Activated T-helper 2 cell treated with anti-CD3 and anti-CD28 coated beads, Interferon-gamma antibody, Interleukin-2, Interleukin-4, amounts not matched to agents 10 μg/mL and 5 μg/mL and 100 μg/mL, durations not matched to agents 14 hours and 24 hours and 36 hours (primary cell): ENCODE measurements at places on chromosomes 16 and 17. TPM values are rescaled to one million over a fixed set of nuclear protein-coding genes. Genes with fewer than 3 reads are reported as not detected.

DNA sequence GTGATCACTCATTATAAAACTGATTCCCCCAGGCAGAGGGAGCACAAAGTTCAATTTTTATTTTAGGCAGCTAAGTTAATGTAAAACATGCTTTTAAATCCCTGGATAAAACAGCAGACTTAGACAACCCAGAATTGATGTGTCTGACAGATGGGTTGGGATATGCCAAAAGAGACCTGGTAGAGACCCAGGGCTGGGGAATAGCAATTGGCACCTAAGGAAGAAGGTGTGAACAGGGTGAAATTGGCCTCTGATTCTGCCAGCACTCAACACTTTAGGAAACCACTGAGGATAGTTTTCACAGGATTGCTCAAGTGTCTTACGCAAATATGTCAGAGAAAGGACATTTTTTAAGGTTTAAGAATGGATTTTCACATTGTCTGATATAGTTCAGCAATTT is 938.2 kb upstream of the CDH8 start:
- no peak for DNase-seq
- H3K27ac ChIP-seq: no peak overlapping the region
- no peaks in the 10 kb centered on the region for H3K27me3 ChIP-seq
- H3K4me3 ChIP-seq: no peak overlapping the region
- no peaks in the 10 kb centered on the region for H3K36me3 ChIP-seq
- H3K4me1 ChIP-seq: no peaks in the 10 kb centered on the region

DNA sequence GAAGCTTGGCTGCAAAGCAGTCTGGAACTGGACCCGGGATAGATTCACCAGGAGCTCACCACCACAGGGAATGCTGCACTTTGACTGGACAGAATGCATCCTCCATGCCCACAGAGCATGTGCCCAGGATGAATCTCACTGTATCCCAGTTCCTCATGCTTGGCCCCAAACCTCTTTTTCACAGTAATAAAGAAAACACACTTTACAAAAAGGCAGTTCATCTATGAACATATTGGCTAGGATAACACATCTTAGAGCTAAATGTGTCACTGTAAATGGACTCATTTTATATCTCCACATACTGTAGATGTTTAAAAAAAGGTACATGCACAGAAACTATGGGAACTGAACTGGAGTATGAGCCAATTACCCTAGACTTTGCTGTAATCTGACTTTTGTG is 266.9 kb downstream of the TOX3 start:
- H3K4me3 ChIP-seq: no peak overlapping the region
- H3K27ac ChIP-seq: no peak overlapping the region
- no peak for DNase-seq
- H3K36me3 ChIP-seq: no peaks in the 10 kb centered on the region
- no peaks in the 10 kb centered on the region for H3K4me1 ChIP-seq

- H3K4me3 ChIP-seq: no peak overlapping the region
- DNase-seq: no peak
- peaks cover 10% of the 10 kb centered on the region for H3K4me1 ChIP-seq
- H3K27me3 ChIP-seq: no peaks in the 10 kb centered on the region
These were observed 4.1 kb downstream of the SNRNP25 start for GRCh38 chr16:57711-58110.

- H3K4me1 ChIP-seq: no peaks in the 10 kb centered on the region
- DNase-seq: no peak
These were observed 70.4 kb downstream of the IL21R start for GRCh38 chr16:27472091-27473020.

GRCh38 chr17:45001310-45001709 is 33.2 kb upstream of the C1QL1 start:
- peaks cover 2% of the 10 kb centered on the region for H3K4me1 ChIP-seq
- no peaks in the 10 kb centered on the region for H3K36me3 ChIP-seq
- peaks cover 13% of the 10 kb centered on the region for H3K27me3 ChIP-seq
- H3K4me3 ChIP-seq: no peak overlapping the region

- peaks cover 33% of the 10 kb centered on the region for H3K36me3 ChIP-seq
- no peaks in the 10 kb centered on the region for H3K27me3 ChIP-seq
- H3K4me3 ChIP-seq: no peak overlapping the region
- H3K4me1 ChIP-seq: peaks cover 4% of the 10 kb centered on the region
- H3K27ac ChIP-seq: no peak overlapping the region
These were observed 6.3 kb downstream of the ALDH3A2 start for GRCh38 chr17:19654896-19655295.

GRCh38 chr16:2473446-2473926 is 1.4 kb upstream of the TBC1D24 start:
- peaks cover 20% of the 10 kb centered on the region for H3K27me3 ChIP-seq
- H3K27ac ChIP-seq: no peak overlapping the region
- H3K4me1 ChIP-seq: peaks cover 16% of the 10 kb centered on the region
- peak overlapping the region; percentile 70 for H3K4me3 ChIP-seq

- no peak overlapping the region for H3K27ac ChIP-seq
- DNase-seq: no peak
- H3K4me3 ChIP-seq: no peak overlapping the region
These were observed 33.0 kb downstream of the C16orf95 start for GRCh38 chr16:87284183-87284582.

DNA sequence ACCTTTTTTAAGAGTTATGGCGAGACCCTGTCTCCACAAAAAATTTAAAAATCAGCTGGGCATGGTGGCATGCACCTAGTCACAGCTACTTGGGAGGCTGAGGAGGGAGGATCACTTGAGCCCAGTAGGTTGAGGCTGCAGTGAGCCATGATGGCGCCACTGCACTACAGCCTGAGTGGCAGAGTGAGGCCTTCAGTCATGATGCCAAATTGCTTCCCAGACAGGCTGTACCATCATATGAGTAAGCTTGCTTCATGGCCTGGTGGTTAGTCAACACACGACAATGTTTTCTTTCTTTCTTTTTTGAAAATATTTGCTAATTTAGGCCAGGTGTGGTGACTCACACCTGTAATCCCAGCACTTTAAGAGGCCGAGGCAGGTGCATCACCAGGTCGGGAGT is 12.5 kb downstream of the NTAN1 start:
- no peaks in the 10 kb centered on the region for H3K27me3 ChIP-seq
- no peak overlapping the region for H3K27ac ChIP-seq
- H3K36me3 ChIP-seq: peaks cover 42% of the 10 kb centered on the region
- H3K4me3 ChIP-seq: no peak overlapping the region
- no peak for DNase-seq

DNA sequence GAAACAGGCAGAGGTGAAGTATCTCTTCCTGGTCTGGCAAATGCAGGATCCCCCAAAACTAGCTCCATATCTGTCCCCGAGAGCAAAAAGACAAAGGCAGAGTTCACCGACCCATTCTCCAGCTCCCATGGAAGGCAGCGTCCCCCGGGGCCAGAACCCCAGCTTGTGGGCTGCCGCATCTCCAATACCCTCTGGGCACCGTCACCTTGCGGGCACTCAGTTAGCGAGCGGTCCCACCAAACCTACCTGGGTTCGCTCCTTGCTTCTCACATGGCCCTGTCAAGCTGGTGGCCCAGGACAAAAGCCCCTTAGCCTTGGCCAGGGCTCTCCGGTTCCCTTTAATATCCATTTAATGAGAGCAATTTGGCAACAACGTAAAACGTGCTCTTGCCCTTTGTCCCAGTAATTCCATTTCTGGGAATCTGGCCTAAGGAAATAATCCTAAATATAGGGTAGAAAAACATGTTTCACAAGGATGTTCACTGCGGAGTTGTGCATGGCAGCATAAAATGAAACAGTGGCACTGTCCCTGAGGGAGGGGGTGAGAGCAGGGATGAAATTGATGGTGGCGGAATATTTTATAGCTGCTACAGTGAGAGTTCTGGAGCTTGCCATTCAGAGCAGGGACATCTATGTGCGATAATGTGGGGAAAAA is 157.1 kb downstream of the CMIP start:
- H3K4me3 ChIP-seq: no peak overlapping the region
- peaks cover 12% of the 10 kb centered on the region for H3K36me3 ChIP-seq
- H3K27ac ChIP-seq: no peak overlapping the region
- peaks cover 10% of the 10 kb centered on the region for H3K4me1 ChIP-seq
- no peaks in the 10 kb centered on the region for H3K27me3 ChIP-seq

DNA sequence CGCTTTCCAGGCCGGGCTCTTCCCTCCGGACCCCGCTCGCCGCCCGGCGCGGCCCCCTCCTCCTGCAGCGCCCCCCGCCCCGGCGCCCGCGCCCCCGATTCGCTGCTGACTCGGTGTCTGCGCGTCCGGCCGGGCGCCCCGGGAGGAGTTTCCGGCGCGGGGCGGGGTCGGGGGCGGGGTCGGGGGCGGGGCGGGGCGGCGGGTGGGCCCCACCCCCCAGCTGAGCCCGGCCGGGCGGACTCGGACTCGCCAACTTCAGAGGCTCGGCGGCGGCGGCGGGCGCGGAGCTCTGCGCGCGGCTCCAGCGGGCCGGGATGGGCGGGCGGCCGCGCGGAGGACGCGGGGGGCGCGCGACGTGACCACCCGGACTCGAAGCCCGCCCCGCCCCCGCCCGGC is at the start of gene METRNL:
METRNL (plus strand) TSS at position 258 of the 396 bp plus-strand sequence. CDS start 207 bp downstream, outside the sequence.
- peaks cover 29% of the 10 kb centered on the region for H3K36me3 ChIP-seq
- H3K4me1 ChIP-seq: peaks cover 30% of the 10 kb centered on the region
- H3K27ac ChIP-seq: no peak within 1 kb of the TSS
- peak within 1 kb of the TSS; percentile 47 for H3K4me3 ChIP-seq

DNA sequence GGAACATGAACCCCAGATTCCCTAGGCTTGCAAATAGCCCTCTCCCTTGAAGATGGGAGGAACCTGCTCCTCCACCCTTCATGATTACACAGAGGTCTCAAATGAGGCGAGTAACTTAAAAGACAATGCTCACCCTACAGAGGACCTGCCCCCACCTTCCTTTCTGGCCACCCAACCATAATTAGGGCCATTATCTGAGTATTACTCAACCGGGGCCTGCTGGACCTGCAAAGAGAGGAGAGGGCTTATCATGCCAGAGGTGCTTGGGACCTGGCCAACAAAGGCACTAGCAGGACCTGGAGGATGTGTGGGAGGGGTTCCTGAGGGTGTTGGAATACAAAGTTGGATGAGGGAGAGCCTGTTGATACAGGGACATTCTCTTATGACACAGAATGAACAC is 42.4 kb downstream of the RNF157 start:
- H3K36me3 ChIP-seq: peaks cover 55% of the 10 kb centered on the region
- H3K27me3 ChIP-seq: no peaks in the 10 kb centered on the region
- peaks cover 57% of the 10 kb centered on the region for H3K4me1 ChIP-seq
- DNase-seq: no peak

DNA sequence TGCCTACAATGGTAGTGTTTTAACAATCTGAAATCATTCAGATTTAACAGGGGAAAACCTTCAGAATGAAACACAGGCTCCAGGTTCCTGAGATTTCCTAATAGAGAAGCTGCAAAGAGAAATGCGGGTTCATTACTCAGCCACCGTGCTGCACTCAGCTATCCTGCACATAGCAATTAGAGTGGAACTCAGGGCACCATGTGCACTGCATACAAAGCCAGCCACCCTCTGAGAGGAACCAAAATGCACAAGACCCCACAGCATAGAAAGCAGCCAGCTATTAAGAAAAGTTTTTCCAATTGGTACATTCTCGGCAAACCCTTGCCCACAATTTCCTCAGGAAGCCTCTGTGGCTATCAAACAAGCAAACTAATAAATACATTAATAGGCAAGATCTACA is 37.4 kb downstream of the TOM1L2 start:
- no peak overlapping the region for H3K27ac ChIP-seq
- peaks cover 10% of the 10 kb centered on the region for H3K4me1 ChIP-seq
- no peak overlapping the region for H3K4me3 ChIP-seq
- H3K36me3 ChIP-seq: no peaks in the 10 kb centered on the region
- H3K27me3 ChIP-seq: peaks cover 2% of the 10 kb centered on the region

DNA sequence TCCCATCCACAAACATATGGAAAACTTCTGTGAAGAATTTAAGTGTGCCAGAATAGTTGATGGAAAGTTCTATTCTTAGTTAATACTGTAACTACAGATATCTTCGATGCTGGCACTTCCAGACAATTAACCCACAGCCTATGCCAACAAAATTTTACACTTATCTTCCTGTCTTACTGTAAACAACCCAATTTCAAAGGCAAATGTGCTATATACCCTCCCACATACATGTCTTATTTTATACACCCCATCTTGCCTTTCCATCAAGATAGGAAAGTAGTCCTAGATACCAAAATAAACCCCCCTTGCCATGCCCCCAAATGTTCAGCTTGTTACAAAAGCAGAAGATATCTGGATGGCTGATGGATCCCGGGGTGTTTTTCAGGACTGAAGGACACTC is 306.3 kb downstream of the SLC39A11 start:
- no peak overlapping the region for H3K4me3 ChIP-seq
- H3K27ac ChIP-seq: no peak overlapping the region
- peaks cover 4% of the 10 kb centered on the region for H3K36me3 ChIP-seq
- peaks cover 4% of the 10 kb centered on the region for H3K4me1 ChIP-seq
- H3K27me3 ChIP-seq: no peaks in the 10 kb centered on the region
- DNase-seq: no peak

DNA sequence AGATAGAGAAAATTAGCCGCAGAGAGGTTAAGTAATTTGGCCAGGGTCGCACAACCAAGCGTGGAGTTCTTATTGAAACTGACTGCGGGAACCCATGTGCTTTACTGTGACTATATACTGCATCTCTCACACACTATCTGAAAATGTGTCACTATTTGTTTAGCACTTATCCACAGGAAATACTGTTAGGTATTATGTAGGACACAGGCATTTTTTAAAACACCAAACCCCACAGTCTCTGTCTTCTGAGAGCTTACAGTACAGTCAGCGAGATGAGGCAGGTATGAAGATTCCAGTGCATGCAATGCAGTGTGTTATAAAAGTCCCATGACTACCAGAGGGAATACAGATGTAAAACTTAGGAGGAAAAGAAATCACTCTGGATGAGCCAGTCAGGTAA is 11.3 kb downstream of the RBL2 start:
- H3K4me3 ChIP-seq: no peak overlapping the region
- peak overlapping the region; percentile 56 for H3K27ac ChIP-seq
- H3K27me3 ChIP-seq: no peaks in the 10 kb centered on the region
- H3K4me1 ChIP-seq: peaks cover 16% of the 10 kb centered on the region
- DNase-seq: no peak
- peaks cover 79% of the 10 kb centered on the region for H3K36me3 ChIP-seq

- H3K27me3 ChIP-seq: no peaks in the 10 kb centered on the region
- no peak overlapping the region for H3K27ac ChIP-seq
- H3K36me3 ChIP-seq: peaks cover 25% of the 10 kb centered on the region
- H3K4me1 ChIP-seq: peaks cover 8% of the 10 kb centered on the region
- no peak for DNase-seq
- no peak overlapping the region for H3K4me3 ChIP-seq
These were observed 14.1 kb downstream of the NUP88 start for GRCh38 chr17:5405400-5405799.

- no peak overlapping the region for H3K4me3 ChIP-seq
- no peak overlapping the region for H3K27ac ChIP-seq
- peaks cover 33% of the 10 kb centered on the region for H3K36me3 ChIP-seq
- no peak for DNase-seq
- no peaks in the 10 kb centered on the region for H3K27me3 ChIP-seq
These were observed 361.2 kb downstream of the SEC14L1 start for GRCh38 chr17:77501751-77502625.

Gene PTX4
- not detected in 2 replicates for total RNA-seq

Gene CTCF
- total RNA-seq: 59.7 and 61.2 TPM in 2 replicates

Gene SMURF2
- total RNA-seq: 12.6 and 13.1 TPM in 2 replicates
